NCI-H1048 (cell line): ENCODE measurements at places on chromosomes 2 and 18.

DNA sequence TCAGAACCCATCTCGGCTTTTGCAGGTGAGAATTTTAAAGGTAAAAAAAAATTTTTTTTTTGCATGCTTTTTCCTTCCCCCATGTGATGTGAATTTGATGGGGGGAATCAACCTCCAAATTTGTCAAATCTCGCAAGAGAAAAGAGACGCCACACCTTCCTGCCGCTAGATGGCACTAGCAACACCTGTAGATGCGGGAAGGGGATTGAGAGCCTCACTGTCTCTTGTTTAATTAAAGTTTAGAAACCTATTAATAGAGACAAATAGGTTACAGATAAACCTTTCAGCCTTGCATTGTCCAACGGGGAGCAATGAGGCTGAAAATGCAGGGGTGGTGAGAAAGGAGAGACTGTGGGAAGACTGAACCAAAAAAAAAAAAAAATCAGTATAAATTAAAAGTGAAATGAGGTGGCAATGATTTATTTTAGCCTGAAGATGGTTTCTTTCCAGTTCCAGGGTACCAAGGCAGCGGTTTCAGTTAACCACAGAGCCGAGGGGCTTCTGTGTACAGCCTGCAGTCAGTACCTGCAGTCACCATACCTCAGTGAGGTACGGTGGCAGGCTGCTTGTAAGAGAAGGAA is 84.6 kb downstream of the NRP2 start:
- peak; percentile 31 for DNase-seq

- DNase-seq, result no peak
Measured at GRCh38 chr2:138079976-138080375, 115.7 kb downstream of the HNMT start.

GRCh38 chr2:132581991-132582738 is 87.8 kb downstream of the LYPD1 start:
- DNase-seq, result no peak

GRCh38 chr2:181673173-181673572 is 7.1 kb downstream of the NEUROD1 start:
- DNase-seq, result no peak

DNA sequence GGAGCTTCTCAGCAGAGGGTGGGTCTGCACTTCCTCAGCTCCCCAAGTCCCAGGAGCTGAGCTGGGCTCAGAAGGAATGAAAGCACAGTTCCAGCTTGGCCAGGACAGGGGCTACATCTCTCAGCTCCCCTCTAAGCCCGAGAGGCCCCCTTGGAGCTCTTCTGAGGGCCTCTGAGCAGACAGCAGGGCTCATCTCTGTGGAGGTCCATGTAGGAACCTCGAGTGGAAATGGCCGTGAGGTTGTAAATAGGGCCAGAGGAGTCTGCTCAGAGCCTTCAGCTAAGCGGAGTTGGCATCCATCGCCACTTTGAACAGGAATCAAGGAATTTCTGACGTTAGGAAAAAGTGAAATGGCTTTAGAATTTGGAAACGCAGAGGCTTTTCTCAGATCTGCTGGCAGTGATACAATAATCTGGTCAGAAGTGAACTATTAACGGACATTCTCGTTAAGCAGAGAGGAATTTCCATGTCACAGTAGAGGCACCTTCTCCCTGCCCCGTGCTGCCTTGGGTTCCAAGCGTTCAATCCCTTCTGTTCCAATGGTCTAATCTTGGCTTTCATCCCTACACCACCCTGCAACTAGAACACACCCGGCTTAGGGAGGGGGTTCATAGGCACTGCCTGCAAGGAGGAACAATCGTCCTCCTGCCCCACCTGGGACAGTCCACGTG is 213.9 kb downstream of the NDUFA10 start:
- no peak for DNase-seq

DNA sequence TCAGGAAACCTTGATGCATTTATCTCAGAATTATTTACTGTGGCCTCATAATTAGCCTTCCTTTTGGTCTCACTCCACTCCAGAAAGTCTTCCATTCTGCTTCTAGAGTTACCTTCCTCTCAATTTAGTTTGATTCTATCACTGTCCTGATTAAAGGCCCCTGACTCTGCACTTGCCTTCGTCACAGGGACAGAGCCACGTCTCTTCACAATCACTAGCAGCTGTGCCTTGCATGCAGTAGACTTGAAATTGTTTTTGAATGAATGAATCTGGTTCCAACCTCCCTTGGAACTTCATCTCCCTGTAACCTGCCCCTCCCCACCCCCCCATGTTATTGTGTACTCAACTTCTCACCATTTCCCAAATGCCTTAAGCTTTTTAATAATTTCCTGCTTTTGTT is 52.4 kb downstream of the OSBPL6 start:
- no peak for DNase-seq

GRCh38 chr18:39149211-39149806 is 1583.7 kb upstream of the CELF4 start:
- no peak for DNase-seq

GRCh38 chr2:100606726-100607343 is 44.0 kb downstream of the PDCL3 start:
- DNase-seq, result peak; percentile 3

DNA sequence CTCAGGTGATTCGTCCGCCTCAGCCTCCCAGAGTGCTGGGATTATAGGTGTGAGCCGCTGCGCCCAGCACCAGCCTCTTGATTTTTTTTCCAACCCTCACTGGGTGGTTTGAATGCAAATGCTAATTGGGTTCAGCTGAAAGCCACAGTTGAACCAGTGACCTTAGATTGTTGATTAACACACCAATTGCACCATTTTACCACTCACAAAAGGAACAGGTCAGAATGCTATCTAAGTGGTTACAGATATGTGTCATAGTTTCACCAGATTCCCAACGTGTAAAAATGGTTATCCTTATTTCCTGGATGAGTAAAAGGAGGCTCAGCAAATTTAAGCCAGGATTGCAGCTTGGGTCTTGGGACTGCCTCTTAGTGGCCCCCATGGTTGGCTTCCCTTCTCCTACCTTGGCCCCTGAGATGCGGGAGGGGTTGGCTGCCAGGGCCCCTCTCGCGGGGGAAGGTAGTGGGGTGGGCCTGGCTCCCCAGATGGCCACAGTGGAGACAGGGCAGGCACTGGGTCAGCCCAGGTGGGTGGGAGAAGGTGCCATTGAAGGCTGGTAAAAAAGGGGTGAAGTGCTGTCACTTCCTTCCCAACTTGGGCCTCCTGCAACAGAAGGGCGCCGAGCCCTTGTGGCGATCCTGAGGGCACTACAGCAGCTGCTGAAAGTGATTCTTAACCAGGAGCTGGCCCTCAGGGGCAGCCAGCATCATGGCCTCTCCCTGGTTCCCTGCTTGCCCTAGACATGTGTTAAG is 164.9 kb upstream of the HAAO start:
- DNase-seq, result no peak

DNA sequence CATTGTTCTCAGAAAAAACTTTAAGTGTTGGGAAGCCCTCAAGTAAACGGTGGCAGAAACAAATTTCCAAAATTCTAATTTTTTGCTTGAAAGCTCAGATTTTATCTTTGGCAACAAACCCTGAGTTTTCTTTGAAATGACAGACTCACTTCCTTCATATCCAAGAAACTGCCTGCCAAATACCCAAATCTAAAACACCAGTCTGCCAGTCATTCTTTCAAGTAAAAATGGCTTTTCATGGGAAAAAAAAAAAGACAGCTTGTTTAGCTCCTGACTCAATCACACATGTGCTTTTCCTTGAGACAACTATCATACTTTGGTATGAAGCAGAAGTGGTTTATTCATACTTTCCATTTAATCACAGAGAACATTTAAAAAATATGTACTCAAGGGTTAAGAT is 40.6 kb upstream of the CSRNP3 start:
- no peak for DNase-seq

DNA sequence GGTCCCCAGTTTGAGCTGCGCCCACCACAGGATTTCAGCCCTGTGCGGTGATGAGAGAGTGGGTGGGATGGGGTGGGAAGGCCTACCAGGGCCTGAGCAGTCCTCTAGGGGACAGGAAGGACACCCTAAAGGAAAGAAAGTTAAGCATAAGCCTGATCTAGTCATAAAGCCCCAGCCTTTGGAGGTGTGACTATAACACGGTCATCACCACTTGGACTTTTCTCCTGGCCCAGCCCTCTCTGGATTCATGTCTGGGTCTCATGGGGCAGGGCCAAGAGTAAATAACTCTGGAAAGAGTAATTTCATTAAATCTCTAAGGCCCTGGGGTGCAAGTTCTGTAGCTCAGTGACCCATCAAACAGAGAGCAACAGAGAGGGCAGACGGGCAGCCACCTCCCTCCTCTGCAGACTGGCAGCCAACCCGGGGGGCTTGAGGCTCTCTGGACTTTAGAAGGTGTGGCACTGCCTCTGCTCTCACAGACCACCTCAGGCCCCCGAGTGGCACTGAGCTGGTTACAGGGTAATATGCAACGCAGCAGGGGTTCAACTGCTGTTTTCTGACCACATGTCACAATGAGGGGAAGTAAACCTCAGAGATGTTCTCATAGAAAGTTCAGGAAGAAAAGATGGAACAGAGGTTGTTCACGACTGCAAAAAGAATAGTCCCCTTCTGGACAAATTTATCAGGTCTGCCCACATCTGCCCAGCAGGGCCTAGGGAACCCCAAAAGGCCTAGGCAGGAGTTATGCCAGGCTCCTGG is 41.5 kb downstream of the TGFA start:
- DNase-seq, result no peak

- no peak for DNase-seq
Measured at GRCh38 chr2:96241227-96241626, 24.6 kb downstream of the TMEM127 start.

GRCh38 chr2:159095813-159096212 is 127.4 kb downstream of the TANC1 start:
- DNase-seq, result no peak

DNA sequence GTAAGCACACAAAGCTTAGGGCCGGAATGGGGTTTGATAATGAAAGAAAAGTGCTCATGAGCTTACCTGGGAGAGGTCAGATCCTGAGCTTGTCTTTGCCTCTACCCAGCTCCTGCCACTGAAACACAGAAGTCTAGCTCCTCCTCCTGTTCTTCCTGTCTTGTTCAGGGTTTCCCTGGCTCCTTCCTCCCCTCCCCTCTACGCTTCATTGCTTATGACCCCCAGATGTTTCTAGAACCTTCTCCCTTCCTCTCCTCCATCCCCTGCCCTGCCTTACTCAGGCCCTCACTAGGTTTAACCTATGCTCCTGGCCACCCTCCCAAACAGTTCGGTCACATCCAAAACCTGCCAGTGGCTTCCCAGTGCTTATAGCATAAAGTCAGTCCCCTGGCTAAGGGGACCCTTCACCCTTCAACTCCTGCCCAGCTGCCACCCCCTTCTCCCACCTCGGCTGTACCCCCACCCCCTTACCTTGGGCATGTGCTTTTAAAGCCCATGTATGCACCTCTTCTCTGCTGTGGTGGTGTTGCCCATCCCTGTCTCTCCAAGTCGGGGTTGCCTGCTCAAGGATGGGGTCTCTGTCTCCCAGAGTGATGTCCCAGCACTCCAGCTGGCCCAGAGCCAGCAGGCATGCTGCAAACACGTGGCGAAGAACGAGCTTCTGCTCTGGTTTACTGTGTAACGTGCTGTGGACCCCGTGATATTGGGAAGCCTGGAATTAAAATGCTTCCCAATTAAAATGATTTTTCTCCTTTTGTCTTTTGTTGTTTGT is 233.6 kb downstream of the TPGS2 start:
- no peak for DNase-seq

DNA sequence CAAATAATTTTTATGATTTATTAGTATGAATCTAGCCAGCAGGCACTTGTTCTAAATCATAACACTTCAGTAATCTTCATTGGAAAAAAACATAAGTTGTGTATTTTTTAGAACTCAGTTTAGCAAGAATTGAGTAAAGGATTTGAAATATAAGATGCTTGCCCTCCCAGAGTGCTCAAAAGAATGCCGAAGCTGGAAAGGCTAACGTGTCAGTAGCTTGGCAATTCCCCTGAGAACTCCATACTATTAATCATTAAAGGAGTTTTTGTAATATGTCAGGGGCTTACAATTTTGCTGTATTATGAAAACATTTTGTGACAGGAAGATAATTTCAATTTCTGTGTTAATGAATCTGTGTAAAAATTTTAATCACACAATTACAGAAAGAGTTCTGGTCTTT is 122.7 kb downstream of the GULP1 start:
- no peak for DNase-seq

DNA sequence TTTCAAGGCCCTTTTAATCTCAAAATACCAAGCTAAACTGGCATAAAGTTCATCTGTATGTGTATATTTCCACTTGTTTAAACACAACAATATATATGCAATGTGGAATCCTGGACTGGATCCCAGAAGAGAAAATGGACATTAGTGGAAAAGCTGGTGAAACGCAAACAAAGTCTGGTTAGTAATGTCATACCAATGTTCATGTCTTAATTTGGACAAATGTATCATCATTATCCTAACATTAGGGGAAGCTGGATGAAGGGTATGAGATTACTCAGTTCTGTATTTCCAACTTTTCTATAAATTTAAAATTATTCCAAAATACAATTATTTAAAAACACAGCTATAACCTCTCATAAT is 3.8 kb downstream of the SP3 start:
- no peak for DNase-seq

GRCh38 chr2:158786897-158787296 is 8.2 kb upstream of the DAPL1 start:
- DNase-seq, result no peak

DNA sequence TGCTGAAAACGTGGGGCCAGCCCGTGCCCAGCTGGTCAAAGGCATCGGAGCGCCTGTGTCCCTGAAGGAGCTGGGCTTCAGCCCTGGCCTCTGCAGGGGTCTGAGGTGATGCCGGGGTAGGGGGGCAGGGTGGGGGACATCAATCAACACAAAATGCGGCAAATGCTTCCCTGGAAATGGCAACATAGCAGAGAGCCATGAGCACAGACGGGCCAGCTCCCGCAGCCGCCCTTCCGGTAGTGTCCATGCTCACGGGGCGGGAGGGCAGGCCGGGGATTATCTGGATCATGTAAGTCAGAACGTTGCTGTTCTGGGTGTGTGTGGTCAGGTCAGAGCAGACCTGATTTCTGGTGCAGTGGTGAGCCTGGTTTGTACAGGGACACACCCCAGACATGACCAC is 56.5 kb upstream of the TWIST2 start:
- DNase-seq, result no peak

- no peak for DNase-seq
Measured at GRCh38 chr18:76522551-76522950, 27.5 kb upstream of the ZNF516 start.

DNA sequence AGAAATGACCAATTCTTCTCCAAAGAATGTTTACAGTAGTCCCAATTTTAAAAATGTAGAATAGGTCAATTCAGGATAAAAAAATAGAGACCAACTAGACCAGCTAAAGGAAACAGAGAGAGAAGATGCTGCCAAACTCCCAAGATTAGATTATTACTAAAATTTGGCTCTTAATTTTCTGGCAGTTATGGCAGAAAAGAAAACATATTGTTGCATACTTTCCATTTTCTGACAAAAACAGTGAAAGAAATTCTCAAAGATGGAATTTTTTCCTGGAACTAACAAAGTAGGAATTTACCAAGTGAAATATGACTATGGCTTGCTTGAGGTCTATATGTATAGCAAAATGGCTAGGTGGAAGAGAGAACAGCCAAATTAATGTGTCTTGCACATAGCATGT is 138.3 kb upstream of the STK17B start:
- DNase-seq, result no peak
